ENCODE measurements at places on chromosomes 12 and 14.

GRCh38 chr12:124953689-124954405, 35.1 kb downstream of the DHX37 start:
- no peak for DNase-seq

DNA sequence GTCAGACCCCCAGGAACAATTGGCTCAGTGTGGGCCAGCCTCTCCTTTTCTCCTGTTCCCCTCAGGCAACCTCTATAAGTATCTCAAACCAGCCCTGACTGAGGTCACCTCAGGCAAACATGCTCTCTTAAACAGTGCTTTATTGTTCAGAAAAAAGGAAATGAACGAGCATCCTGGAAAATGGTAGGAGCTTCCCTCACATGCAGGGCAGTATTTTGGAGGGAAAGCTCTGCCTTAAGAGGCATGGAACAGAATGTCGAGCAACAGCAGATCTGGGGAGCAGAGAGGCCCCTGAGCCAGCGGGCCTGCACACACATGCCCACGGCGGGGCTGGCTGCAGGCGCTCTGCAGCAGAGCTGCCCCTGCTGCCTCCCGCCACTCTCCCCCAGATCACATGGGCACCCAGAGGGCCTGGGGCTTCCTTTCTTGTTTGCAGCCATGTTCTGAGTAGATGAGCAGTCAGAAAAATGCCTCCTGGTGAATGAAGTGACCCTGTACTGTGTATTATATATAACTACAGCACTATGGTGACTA, 42.0 kb downstream of the MOK start:
- no peak for DNase-seq

GRCh38 chr14:38065106-38065762, 142.5 kb upstream of the SSTR1 start:
- peak; percentile 38 for DNase-seq

DNA sequence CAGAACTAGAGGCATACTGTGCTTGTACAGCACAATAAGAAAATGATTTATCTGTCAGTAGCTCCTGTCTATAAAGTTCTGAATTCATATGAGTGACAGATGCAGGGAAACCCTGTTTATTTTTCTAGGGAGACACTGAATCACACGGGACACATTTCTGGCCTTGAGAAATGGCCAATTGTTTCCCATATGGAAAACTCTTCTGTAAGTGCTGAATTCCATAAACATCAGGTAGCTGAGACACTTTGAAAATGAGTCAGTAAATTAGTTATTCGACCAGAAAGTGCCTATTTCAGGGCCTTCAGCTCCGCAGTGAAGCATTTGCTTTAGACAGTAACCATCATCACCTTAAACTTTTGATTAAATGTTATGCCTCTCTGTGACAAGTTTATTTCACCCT, 184.4 kb downstream of the TMEM132D start:
- DNase-seq = no peak

GRCh38 chr12:1644534-1645438, 15.8 kb downstream of the WNT5B start:
- DNase-seq = no peak

DNA sequence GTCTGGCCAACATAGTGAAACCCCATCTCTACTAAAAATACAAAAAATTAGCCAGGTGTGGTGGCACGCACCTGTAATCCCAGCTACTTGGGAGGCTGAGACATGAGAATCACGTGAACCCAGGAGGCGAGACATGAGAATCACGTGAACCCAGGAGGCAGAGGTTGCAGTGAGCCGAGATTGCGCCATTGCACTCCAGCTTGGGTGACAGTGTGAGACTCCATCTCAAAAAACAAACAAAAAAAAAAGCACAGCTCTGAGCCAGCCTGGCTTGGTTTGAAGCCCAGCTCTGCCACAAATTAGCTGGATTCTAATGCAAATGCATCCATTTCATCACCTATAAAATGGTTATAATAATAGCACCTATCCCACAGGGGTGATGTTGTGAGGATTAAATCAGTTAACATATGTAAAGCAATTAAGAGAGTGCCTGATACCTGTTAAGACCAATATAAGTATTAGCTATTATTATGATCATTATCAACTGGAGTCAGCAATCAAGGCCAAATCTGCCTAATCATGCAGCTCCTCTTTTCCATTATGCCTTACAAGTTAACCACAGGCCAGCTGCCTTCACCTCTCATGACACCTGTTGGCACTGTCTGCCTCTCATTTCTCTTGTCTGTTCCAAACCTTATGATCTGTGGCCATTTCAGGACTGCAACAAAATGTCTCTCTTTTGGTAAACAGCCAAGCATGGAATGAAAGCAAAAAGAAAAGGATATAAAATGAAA, 2.1 kb downstream of the GNPTAB start:
- DNase-seq = no peak

DNA sequence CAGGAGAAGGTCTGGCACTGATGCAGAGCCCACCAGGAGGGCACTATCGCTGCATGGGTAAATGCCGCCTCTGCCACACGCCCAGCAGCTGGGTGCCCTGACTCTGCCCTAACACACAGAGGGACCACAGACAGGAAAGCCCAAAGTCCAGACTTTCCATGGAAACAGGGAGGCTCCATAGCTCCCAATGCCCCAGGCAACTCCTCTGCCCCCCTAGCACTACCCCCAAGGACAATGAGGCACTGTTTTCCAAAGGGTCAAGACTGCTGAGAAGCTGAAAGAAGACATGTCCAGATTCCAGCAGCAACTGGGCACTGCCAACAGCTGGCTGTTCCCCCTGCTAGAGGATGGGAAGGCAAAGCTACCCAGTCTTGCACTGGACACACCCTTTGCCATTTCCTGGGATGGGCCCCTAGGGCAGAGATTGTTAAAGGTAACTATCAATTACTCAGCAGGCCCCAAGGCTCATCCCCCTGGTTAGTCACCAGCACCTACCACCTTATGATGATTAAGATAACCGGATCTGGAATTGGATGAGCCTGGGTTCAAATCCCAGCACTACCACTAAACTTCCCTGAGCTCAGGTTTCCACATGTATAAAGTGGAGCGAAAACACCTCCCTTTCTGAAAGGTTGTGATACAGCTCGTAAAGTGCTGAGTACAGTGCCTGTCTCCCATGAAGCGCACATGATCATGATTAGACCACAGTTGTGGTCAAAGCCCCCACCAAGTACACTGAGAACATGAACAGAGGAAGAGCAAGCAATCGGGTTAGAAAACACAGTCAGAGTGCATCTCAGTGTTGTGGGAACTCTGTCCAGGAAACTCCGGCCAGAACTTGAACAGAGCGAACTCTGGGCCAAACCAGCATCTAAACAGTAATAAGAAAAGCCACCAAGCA, 3.3 kb downstream of the PXN start:
- DNase-seq = no peak

DNA sequence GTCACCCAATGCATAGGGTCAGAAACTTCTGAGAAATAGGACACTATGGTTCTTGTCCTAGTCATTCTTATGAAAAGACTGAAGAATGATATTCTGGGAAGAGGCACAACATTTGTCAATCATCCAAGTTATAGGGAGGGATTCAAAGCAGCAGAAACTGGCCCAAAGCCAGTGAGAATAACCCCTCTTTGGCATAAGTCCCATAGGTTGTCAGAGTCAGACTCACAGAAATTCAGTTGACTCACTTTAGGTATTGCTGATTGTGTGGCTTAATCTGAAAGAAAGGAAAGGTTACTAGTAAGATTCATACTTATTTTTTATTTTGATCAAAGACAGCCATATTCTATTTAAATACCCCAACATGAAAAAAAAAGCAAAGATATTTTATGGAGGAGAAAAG, 151.0 kb downstream of the SRGAP1 start:
- no peak for DNase-seq

- DNase-seq = no peak
Measured at GRCh38 chr14:99701260-99701659, 17.2 kb downstream of the CYP46A1 start.

GRCh38 chr14:58607131-58607951, 30.4 kb upstream of the DACT1 start:
- no peak for DNase-seq

DNA sequence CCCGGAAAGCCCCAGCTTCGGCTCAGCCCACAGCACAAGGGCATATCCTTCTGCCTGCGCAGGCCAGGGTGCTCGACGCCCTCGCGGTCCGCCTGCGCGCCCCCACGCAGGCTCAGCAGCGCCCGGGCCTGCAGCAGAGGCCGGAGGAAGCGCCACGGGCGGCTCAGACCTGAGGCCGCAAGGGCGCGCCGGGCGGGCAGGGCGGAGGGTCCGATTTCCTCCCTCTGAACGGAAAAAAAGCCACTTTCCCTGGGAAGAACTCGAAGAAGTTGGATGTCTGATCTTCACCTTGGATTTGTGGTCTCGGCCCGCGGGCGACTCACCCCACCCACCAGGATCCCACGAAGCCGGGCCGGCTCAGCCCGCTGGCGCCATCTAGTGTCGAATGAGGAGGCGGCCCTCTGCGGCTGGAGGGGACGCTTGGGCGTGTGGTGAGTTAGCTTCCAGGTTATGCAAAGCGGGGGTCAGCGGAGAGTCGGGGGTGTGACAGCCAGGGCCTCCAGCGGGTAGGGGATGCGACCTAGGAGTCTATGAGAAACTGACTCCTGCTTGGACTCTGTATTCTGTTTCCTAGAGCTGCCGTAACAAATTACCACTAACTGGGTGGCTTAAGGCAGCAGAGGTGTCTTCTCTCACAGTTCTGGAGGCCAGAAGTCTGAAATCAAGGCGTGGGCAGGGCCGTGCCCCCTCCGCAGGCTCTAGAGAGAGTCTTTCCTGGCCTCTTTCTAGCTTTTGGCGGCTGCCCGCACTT, 40.0 kb upstream of the SRSF5 start:
- peak; percentile 85 for DNase-seq

- DNase-seq = no peak
Measured at GRCh38 chr12:72540811-72541210, 268.6 kb downstream of the TRHDE start.

GRCh38 chr14:62734831-62735230, 310.4 kb downstream of the KCNH5 start:
- DNase-seq = no peak

GRCh38 chr12:132486168-132486567, 3.8 kb upstream of the FBRSL1 start:
- no peak for DNase-seq

GRCh38 chr12:6375269-6376078, at the start of gene SCNN1A:
SCNN1A (minus strand) TSS chr12:6375563; CDS start chr12:6374783, 780 bp downstream.
- no peak for DNase-seq
